Breast epithelium (tissue), 4 donors: ENCODE measurements at places on chromosomes 2 and 18.

GRCh38 chr2:236971919-236972381, 113.7 kb upstream of the COPS8 start:
- no peaks in the 10 kb centered on the region for H3K4me1 ChIP-seq
- DNase-seq: no peak

DNA sequence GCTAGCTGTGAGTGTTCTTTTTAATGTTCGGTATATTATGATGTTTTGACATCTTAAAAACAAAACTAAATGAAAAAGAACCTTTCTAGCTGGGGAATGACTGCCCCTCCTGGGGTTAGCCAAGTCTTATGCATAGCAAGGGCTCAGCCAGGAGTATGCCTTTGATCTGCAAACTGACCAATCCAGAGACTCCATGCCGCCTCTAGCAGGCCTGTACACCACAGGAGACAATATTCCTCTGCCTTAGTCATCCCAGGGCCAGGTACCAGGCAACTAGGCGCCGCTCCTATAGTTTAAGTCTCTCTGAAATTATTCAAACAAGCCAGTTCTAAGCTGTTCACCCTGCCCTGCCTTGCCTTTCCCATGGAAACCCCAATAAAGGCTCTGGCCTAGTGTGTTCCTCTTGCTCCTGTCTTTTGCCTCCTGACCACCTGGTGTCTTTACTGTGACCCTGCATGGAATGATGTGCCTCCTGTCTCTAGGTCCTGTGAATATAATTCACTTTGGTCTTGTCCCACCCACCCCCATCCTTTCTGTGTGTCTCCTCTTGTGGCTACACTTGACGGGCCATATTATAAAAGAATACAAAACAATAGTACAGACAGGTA, 52.0 kb upstream of the CHN1 start:
- no peaks in the 10 kb centered on the region for H3K36me3 ChIP-seq
- H3K4me1 ChIP-seq: no peaks in the 10 kb centered on the region
- no peak overlapping the region for H3K4me3 ChIP-seq

GRCh38 chr2:67646714-67647333, 249.7 kb downstream of the ETAA1 start:
- no peaks in the 10 kb centered on the region for H3K4me1 ChIP-seq
- no peak overlapping the region for H3K27ac ChIP-seq
- no peak overlapping the region for H3K4me3 ChIP-seq
- DNase-seq: no peak
- H3K36me3 ChIP-seq: no peaks in the 10 kb centered on the region
- H3K27me3 ChIP-seq: no peaks in the 10 kb centered on the region

DNA sequence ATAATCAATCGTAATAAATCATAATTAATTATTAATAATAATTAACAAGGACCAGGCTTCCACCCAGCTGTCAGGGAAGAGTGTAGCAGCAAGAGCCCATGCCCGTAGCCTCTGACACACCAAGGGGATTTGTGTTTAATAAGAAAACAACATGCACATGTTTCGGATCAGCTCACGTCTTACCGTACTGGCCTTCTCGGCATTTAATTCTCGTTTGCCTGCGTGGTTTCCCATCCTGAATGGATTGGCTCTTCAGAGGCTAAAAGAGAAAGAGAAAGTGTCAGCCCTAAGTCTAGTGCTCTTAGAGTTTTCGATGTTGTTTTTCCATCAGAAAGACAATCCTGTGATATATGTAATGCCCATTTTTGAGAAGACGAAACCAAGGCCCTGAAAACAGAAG, 27.6 kb downstream of the MBP start:
- H3K27ac ChIP-seq: peak overlapping the region; percentile 44
- H3K36me3 ChIP-seq: no peaks in the 10 kb centered on the region
- no peaks in the 10 kb centered on the region for H3K27me3 ChIP-seq

- DNase-seq: no peak
- H3K4me3 ChIP-seq: no peak overlapping the region
- H3K27me3 ChIP-seq: no peaks in the 10 kb centered on the region
- H3K36me3 ChIP-seq: no peaks in the 10 kb centered on the region
Observed at GRCh38 chr18:3840766-3841165, 390.8 kb downstream of the TGIF1 start.

- H3K36me3 ChIP-seq: no peaks in the 10 kb centered on the region
- no peaks in the 10 kb centered on the region for H3K4me1 ChIP-seq
- H3K27ac ChIP-seq: no peak overlapping the region
- no peak for DNase-seq
- no peak overlapping the region for H3K4me3 ChIP-seq
Observed at GRCh38 chr2:121019071-121019470, 265.9 kb downstream of the TFCP2L1 start.

DNA sequence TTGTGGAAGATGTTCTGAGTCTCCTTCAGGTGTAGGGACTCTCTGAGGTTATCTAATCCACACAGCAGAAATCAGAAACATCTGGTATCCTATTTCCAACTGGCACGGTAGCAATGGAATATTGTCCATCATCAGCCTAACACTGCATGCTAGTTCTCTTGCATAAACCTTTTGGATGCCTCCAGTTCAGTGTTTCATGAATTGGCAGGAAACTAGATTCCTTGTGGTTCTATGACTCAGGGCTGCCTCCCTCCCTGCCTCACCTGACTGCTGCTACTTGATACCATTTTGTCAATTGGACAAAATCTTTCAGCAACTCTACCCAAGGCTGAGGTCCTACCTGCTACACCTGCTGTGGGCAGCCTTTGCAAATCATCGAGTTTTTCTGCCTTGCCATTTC, 130.9 kb downstream of the TPGS2 start:
- H3K4me1 ChIP-seq: no peaks in the 10 kb centered on the region
- peak; percentile 52 for DNase-seq
- no peaks in the 10 kb centered on the region for H3K27me3 ChIP-seq
- H3K4me3 ChIP-seq: no peak overlapping the region
- no peaks in the 10 kb centered on the region for H3K36me3 ChIP-seq
- H3K27ac ChIP-seq: no peak overlapping the region

GRCh38 chr2:43123981-43124686, 102.3 kb downstream of the ZFP36L2 start:
- H3K4me3 ChIP-seq: no peak overlapping the region
- H3K4me1 ChIP-seq: peaks cover 4% of the 10 kb centered on the region
- no peak overlapping the region for H3K27ac ChIP-seq
- no peaks in the 10 kb centered on the region for H3K27me3 ChIP-seq
- no peaks in the 10 kb centered on the region for H3K36me3 ChIP-seq
- DNase-seq: no peak

- DNase-seq: no peak
- H3K27me3 ChIP-seq: no peaks in the 10 kb centered on the region
- H3K27ac ChIP-seq: no peak overlapping the region
- H3K4me1 ChIP-seq: no peaks in the 10 kb centered on the region
- no peaks in the 10 kb centered on the region for H3K36me3 ChIP-seq
- H3K4me3 ChIP-seq: no peak overlapping the region
Observed at GRCh38 chr2:98088261-98088660, 1.3 kb downstream of the VWA3B start.

- no peak for DNase-seq
- H3K4me3 ChIP-seq: no peak overlapping the region
- H3K36me3 ChIP-seq: no peaks in the 10 kb centered on the region
- H3K27ac ChIP-seq: no peak overlapping the region
- no peaks in the 10 kb centered on the region for H3K4me1 ChIP-seq
Observed at GRCh38 chr2:118738106-118738505, 109.3 kb downstream of the EN1 start.

DNA sequence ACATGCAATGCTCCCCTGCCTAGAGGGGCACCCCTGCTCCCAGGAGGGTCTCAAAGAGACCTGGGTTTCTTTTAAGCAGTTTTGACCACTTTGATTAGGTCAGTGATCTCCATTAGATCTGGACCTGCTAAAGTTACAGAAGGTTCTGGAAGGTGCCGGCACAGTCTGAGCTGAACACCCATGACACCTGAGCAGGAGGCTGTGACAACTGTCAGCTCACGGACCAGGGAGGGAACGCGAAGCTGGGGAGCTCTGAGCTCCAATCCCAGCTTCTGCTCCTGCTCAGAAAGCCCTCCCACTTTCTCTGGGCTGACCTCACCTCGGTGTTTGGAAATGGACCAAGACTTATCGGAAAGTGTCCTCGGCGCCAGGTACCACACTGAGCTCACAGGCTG, 113.8 kb downstream of the NFATC1 start:
- H3K36me3 ChIP-seq: no peaks in the 10 kb centered on the region
- no peaks in the 10 kb centered on the region for H3K27me3 ChIP-seq
- no peak overlapping the region for H3K4me3 ChIP-seq
- no peak overlapping the region for H3K27ac ChIP-seq
- peak; percentile 12 for DNase-seq

DNA sequence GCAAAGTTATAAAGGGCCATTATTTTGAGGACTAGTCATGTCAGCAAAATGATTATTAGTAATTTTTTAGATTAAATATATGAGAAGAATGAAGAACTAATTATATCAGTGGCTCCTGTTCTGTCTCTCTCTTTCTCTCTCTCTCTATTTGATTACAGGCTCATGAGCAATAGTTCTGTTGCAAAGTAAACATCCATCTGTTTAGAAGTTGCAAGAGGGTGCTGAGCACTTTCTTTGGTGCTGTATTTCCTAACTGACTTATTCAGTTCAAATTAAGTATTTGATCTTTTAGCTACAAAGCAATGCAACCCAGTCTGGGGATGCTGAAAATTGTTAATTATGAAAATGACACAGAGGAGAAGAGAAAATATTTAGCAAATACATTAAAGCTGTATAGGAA, 408.1 kb upstream of the UBE2E3 start:
- no peaks in the 10 kb centered on the region for H3K4me1 ChIP-seq
- DNase-seq: no peak
- no peaks in the 10 kb centered on the region for H3K36me3 ChIP-seq
- H3K27ac ChIP-seq: no peak overlapping the region

DNA sequence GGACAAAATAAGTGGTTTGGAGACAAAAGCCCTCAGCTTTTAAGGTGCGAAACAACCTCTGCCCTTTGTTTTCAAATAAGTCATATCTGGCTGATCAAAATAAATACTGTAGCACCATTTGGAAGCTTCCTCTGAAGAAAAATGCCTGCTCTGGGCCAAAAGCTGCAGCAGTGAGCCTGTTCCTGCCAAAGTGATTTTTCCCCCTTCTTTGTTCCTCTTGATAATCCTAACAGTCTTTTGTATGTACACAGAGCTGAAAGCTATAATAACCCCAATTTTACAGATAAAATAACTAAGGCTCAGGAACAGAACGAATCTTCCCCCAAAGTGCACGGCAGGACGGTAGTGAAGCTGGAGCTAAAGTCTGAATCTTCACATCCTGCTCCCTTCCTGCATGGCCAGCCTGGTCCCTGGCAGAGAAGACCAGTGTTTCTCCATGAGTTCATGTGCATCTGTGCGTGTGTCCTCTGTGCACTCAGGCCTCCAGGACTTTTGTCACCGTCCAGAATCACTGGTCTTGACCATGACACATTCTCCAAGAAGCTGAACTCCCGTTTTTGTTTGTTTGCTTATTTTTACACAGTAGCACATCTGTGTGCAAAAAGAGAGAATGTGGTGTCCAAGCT, 2114.1 kb upstream of the PIK3C3 start:
- DNase-seq: no peak
- H3K4me3 ChIP-seq: peak overlapping the region; percentile 51
- no peaks in the 10 kb centered on the region for H3K36me3 ChIP-seq
- no peaks in the 10 kb centered on the region for H3K27me3 ChIP-seq
- H3K27ac ChIP-seq: no peak overlapping the region

DNA sequence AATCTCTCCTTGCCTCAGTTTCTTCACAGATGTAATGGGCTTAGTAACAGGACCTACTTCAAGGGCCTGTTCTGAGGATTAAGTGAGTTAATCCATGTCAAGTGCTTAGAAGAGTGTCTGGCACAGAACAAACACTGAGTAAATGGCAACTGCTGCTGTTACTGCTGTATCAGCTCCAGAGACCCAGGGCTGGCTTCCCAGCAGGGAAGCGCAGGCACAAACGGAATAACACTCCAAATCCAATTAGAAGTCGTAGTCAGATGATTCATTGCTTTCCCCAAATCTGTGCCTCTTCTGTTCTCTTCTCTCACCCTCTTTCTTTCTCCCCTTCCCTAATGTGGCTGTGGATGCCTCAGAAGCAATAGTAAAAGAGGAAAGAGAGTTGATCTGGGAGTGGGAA, 101.1 kb upstream of the FZD7 start:
- H3K4me1 ChIP-seq: no peaks in the 10 kb centered on the region
- H3K27ac ChIP-seq: peak overlapping the region; percentile 63
- H3K36me3 ChIP-seq: no peaks in the 10 kb centered on the region

DNA sequence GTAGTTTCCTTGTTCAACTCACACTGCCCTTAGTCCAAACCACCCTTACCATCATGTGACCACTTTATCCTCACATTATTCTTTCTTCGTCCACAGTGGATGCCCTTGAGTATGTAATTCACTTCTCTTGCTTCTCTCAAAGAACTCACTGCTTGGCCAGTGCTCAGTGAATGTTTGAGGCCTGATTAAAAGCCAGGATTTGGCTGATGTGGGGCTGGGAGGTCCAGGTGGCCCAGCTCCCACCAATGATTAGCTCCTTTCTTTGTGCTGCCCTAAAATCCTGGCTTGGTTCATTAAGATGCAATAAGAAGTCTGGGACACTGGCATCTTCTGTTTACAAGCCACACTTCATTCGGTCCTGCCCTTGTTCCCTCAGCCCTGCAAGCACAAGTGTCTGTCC, 97.8 kb upstream of the CELF4 start:
- no peaks in the 10 kb centered on the region for H3K27me3 ChIP-seq
- no peak for DNase-seq
- no peak overlapping the region for H3K27ac ChIP-seq
- H3K4me1 ChIP-seq: no peaks in the 10 kb centered on the region
- H3K4me3 ChIP-seq: no peak overlapping the region

- H3K27ac ChIP-seq: no peak overlapping the region
- no peak for DNase-seq
- H3K36me3 ChIP-seq: no peaks in the 10 kb centered on the region
- H3K4me3 ChIP-seq: no peak overlapping the region
Observed at GRCh38 chr2:237643582-237644380, 16.4 kb downstream of the LRRFIP1 start.

- no peak overlapping the region for H3K27ac ChIP-seq
- no peaks in the 10 kb centered on the region for H3K36me3 ChIP-seq
- no peak for DNase-seq
- no peak overlapping the region for H3K4me3 ChIP-seq
Observed at GRCh38 chr2:240159251-240159839, 18.9 kb upstream of the OTOS start.

- H3K36me3 ChIP-seq: no peaks in the 10 kb centered on the region
- H3K4me1 ChIP-seq: no peaks in the 10 kb centered on the region
- no peaks in the 10 kb centered on the region for H3K27me3 ChIP-seq
- DNase-seq: no peak
- no peak overlapping the region for H3K27ac ChIP-seq
- no peak overlapping the region for H3K4me3 ChIP-seq
Observed at GRCh38 chr2:170685591-170685990, 29.5 kb upstream of the SP5 start.

GRCh38 chr2:218257390-218257981, 3.3 kb upstream of the GPBAR1 start:
- no peaks in the 10 kb centered on the region for H3K27me3 ChIP-seq
- H3K4me1 ChIP-seq: no peaks in the 10 kb centered on the region
- DNase-seq: peak; percentile 7
- peak overlapping the region; percentile 62 for H3K27ac ChIP-seq

- no peaks in the 10 kb centered on the region for H3K36me3 ChIP-seq
- H3K4me3 ChIP-seq: no peak overlapping the region
- H3K27me3 ChIP-seq: no peaks in the 10 kb centered on the region
- no peak overlapping the region for H3K27ac ChIP-seq
Observed at GRCh38 chr2:200618590-200619021, 32.8 kb downstream of the AOX1 start.
